Cardiac muscle cell (in vitro differentiated cells and primary cell): ENCODE measurements at places on chromosomes 2 and 18.

GRCh38 chr2:239402666-239403065 is 1.8 kb upstream of the HDAC4 start:
- DNase-seq: no peak

GRCh38 chr2:61179701-61180639 is 18.0 kb downstream of the C2orf74 start:
- DNase-seq: peak; percentile 26

- DNase-seq: no peak
These were observed 22.7 kb downstream of the KCNF1 start for GRCh38 chr2:10934308-10934978.

- no peak for DNase-seq
These were observed 113.9 kb downstream of the COPS8 start for GRCh38 chr2:237199577-237199976.

DNA sequence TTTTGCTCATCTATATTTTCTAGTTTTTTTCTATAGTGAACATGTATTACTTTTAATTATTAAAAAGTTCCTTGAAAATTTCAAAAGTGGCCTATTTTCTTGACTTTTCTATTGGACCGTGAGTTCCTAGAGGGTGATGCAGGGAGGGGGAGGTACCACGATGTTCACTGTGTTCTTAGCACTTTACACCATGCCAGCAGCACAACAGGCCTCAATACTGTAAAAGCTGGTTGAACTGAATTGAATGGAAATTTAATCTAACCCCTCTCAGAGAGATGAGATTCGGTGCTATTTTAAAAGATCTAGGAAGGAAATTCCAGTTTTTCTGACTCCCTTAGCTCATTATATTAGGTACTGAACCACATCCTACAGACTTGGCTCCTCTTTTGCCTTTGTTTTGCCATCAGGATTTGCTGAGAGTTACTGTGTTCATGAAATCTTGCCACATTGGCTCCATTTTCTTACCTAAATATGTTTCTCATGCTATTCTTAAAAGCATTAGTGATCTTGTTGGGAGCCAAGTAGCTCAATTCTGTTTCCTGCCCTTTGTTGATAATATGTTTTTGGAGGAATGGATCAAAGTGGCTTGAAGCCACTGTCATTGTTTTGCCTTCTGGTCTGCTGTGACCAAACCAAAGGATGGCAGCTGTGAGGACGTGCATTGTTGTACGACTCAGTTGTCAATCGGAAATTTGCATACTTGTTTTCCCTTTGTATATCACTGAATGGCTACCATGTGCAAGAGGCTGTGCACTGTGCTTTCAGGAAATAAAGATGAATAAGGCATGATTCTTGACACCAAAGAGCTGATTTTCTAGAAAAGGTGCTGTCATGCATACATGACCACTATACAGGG is 25.3 kb downstream of the MYO1B start:
- no peak for DNase-seq

DNA sequence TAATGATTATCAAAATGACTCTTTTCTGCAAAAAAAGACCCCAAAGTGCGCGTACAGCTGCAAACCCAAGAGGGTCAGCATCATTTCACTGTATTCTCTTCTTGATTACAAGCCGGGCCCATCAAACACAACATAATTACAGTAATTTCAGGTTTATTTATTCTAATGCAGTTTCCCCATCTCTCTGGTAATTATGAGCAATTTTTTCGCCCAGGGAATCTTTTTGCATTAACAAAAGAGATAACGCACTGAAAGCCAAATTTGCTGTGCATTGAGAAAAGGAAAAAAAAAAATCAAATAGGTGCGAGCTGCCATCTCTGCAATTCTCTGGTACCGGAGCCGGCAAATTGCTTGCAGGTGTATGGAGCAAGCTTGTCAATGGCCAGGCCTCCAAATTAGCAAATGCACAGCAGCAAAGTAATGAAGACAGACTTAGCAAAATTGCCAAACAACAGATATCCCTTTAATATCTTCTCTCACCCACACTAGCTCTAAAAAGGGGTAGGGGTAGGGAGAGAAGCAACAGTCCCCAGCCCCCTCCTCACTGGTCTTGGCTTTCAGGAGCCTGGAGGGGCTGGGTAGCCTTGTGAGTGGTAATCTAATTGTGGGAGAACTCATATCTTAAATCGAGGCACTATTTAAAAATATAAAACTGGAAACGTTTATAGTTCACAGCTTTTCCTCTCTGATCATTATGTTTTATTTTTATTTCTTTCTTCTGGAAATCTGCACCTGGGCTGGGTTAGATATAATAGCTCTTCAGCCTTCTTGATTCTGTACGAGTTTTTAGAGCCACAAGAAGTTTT is 6.7 kb downstream of the DLX1 start:
- no peak for DNase-seq

GRCh38 chr2:154992826-154993225 is 294.3 kb downstream of the KCNJ3 start:
- DNase-seq: no peak

DNA sequence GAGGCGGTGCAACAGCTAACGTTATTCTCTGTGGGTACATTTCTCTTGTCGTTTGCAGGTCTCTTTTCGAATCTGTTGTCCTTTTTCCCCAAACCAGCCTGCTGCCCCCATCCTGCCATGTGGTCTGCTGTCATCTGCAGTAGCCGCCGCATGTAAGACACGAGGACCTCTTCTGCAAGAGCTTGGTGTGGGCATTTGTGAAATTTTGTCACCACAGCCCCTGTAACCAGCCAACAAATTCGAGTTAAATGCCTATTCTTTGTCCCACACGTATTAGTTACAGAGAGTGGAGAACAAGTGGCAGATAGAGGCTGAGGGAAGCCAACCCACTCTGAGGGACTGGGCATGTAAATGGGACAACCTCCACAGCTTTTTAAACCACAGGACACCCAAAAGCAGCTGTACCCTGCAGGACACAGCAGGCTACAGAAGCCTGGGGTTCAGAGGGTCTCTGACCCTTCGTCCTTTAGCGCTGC is 35.0 kb downstream of the ITGA6 start:
- no peak for DNase-seq

DNA sequence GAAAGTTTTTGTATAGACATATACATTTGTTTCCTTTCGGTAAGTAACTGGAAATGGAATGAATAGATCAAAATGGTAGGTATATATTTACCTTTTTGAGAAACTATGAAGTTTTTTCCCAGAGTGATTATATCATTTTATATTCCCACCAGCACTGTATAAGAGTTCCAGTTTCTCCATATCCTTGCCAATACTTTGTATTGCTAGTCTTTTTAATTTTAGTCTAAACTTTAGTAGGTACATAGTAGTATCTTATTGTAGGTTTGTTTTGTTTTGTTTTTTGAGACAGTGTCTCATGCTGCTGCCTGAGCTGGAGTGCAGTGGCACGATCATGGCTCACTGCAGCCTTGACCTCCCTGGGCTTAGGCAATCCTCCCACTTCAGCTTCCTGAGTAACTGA is 56.6 kb downstream of the AGPS start:
- no peak for DNase-seq

DNA sequence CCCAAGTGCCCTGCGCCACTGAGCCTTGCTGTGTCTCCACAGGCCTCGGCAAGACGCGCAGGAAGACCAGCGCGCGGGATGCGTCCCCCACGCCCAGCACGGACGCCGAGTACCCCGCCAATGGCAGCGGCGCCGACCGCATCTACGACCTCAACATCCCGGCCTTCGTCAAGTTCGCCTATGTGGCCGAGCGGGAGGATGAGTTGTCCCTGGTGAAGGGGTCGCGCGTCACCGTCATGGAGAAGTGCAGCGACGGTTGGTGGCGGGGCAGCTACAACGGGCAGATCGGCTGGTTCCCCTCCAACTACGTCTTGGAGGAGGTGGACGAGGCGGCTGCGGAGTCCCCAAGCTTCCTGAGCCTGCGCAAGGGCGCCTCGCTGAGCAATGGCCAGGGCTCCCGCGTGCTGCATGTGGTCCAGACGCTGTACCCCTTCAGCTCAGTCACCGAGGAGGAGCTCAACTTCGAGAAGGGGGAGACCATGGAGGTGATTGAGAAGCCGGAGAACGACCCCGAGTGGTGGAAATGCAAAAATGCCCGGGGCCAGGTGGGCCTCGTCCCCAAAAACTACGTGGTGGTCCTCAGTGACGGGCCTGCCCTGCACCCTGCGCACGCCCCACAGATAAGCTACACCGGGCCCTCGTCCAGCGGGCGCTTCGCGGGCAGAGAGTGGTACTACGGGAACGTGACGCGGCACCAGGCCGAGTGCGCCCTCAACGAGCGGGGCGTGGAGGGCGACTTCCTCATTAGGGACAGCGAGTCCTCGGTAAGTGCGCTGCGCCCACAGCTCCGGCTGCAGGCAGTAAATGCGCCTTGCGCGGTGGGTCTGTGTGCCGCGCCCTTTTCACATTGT is 136.8 kb downstream of the NCK2 start:
- no peak for DNase-seq

DNA sequence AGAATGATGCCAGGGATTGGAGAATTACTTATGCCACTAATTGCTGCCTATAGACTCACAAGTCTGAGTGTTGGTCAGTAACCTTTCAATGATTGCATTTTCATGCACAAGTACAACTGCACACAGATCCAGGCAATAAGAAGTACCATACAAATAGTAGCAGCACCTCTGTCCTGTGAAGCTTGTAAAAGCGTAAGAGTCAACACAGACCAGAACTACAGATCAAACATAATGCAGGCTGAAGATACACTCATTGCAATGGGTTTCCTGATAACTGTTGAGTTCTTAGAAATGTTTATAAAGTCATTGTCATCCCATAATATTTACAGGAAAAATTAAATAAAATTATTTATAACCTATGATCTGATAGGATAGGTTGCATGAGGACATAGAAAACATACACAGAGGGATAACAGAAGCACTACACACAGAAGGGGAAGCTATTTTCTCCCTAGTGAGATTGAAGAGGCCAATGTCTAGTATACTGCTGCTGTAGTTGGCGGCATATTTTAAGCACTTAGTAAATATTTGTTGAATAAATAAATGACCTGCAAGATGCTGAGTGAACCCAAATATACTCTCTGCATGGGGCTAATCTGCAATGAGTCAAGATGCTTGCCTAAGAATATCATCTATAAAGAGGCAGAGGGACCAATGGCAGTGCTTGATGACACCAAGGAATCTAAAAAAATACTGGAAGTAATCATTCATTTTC is 5.7 kb upstream of the PIK3C3 start:
- no peak for DNase-seq

DNA sequence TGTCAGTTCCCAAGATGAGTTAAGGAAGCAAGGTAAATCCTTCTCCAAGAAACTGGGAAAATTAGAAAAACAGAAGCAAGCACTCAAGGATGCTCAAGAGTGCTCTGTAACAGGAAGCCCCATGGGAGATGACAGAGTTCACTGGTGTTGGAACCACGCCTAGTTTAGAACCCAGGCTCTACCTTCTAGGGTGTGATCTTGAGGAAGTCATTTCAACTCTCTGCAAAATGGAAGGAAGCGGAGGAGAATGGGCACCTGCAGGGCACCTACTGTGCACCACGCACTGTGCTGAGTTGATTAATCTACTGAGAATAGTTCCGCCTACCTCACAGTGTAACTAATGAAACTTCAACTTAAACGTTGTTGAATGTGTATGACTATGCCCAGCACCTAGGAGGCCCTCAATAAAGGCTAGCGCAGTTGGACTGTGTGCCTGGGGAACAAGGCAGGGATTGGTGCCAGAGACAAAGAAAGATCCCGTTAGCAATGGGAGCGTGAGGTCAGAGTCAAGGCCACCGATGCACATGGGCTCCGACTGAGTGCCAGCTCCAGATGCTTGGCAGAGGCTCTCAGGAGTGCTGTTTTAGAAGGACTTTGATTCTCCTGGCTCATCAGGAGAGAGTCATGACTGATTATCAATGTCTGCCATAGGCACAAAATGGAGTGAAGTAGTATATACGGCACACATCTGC is 93.7 kb downstream of the MAPK4 start:
- DNase-seq: no peak

DNA sequence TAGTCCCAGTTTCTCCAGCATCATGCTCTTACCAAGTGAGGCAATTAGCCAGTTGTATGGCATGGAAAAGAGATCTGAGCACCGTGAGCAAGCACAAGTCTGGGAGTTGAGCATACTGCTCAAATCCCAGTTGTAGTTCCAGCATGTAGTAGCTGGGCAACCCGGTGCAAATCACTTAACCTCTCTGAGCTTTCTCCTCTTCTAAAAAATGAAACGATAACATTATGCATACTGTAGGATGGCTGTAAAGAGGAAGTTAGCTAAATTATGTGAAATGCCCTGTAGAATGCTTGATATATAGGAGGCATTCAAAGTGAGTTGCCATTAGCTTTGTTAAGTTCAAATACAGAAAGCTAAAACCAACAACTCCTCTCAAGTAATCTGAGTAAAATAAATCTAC is 164.0 kb upstream of the ZEB2 start:
- DNase-seq: no peak

GRCh38 chr2:73965053-73965452 is 19.7 kb upstream of the TET3 start:
- DNase-seq: no peak

- peak; percentile 84 for DNase-seq
These were observed 298.9 kb downstream of the DSEL start for GRCh38 chr18:67217551-67218166.

GRCh38 chr2:174484573-174484972 is 2.3 kb downstream of the GPR155 start:
- DNase-seq: no peak

DNA sequence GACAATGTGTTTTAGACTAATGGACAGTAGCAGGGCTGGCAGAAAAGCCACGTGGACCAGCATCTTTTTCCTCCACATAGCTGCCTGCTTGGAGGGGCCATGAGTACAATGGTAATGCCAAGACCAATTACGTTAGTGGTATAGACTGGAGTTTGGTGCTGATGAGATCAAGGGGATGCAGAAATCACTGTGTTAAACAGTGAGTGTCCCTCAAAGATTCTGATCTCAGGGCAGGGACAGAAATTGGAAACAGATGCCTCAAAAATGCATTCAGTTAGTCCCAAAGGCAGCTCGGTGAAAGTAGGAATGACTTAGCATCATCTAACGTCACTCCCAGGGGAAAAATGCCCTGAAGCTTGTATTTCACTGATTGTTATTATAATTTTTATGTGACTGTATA is 72.4 kb downstream of the SLC16A14 start:
- DNase-seq: no peak

GRCh38 chr2:201900362-201900761 is 94.0 kb downstream of the CDK15 start:
- no peak for DNase-seq

- no peak for DNase-seq
These were observed 52.8 kb downstream of the FAM178B start for GRCh38 chr2:96933305-96934181.

GRCh38 chr2:46578961-46579360 is 99.6 kb downstream of the TMEM247 start:
- no peak for DNase-seq
